ENCODE measurements at places on chromosomes 3 and 15.

DNA sequence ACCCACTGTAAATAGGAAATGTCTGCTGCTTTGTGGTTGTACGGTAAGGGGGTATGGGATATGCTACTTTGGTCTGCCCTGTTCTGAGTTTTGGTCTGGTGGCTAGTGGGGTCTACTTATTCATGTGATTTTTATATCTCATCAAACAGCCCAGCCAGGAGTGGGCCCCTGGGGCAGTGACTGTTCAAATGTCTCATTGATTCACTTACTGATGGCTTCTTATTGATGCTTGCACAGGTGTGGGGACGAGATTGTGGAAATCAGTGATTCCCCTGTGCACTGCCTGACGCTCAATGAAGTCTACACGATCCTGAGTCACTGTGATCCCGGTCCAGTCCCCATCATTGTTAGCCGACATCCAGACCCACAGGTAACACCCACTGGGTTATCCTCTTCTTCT, 38.5 kb downstream of the STARD5 start:
- DNase-seq: no peak

DNA sequence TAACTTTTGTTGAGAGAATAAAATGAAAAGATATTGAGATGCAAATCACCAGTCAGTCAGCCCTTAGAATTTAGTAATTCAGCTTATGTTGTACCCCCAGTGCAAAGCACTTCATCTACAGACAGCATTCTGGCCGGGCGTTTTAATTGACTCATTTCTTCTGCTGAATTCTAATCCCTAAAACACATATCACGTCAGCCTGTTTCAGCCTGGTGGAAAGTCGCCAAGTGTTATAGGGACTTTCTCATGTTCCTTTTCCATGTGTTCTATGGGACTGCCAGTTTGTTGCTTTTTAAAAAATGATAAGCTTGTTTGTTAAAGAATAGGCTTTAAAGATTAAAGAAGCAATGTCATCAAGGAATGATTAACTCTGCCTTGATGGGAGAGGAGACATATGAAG, 169.7 kb upstream of the BFSP2 start:
- DNase-seq: no peak

DNA sequence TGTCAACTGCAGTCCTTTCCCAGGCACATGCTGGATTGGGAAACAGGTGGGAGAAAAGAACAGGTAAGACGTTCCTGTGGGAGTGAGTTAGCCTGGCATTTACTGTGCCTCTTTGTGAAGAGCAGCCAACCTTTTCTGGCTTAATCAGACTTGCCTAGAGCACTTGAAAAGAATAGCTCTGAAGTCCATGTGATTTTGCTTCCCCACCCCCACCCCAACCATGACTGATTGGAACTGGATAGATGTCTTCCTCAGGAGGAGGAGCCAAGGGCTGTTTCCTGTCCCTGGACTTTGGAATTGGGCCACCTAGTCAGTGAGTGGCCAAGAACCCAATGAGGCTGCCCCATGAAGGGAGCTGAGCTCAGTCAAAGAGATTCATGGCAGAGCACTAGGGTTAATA, 4.7 kb upstream of the TMEM41A start:
- no peak for DNase-seq

- no peak for DNase-seq
Observed at GRCh38 chr15:60928210-60928609, 300.9 kb downstream of the RORA start.

GRCh38 chr3:194137506-194138474, 1.8 kb downstream of the HES1 start:
- no peak for DNase-seq

DNA sequence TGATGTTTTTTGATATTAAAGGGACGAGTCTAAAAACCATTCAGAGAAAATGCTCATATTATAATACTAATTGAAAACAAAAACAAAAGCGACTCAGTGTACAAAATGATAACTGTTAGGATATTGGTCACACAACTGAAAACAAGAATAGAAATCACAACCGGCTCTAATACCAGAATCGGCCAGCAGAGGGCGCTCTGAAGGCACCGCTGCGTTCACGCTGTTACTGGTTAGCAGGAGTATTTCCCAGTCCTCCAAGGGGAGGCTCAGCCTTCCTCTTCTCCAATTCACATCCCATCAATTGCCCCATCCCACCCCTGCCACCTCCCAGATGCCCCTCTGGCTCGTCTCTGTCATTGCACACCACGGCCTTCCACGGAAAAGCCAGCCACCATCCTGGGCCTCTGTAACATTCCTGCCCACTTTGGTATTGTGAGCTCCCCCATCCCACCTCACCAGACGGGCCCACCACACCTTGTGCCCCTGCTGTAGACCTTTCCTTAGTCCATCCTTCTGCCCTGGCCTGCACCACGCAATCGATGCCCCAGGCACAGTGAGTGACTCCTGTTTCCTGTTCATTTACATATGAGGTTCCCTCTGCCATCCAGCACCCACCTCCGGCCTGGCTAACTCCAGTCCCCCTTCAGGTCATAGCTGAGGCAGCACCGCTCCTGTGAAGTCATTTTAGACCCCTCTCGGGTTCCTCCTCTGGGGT, 8.5 kb downstream of the FAM107A start:
- DNase-seq: no peak

- no peak for DNase-seq
Observed at GRCh38 chr3:56694867-56695683, 12.0 kb upstream of the TASOR start.

DNA sequence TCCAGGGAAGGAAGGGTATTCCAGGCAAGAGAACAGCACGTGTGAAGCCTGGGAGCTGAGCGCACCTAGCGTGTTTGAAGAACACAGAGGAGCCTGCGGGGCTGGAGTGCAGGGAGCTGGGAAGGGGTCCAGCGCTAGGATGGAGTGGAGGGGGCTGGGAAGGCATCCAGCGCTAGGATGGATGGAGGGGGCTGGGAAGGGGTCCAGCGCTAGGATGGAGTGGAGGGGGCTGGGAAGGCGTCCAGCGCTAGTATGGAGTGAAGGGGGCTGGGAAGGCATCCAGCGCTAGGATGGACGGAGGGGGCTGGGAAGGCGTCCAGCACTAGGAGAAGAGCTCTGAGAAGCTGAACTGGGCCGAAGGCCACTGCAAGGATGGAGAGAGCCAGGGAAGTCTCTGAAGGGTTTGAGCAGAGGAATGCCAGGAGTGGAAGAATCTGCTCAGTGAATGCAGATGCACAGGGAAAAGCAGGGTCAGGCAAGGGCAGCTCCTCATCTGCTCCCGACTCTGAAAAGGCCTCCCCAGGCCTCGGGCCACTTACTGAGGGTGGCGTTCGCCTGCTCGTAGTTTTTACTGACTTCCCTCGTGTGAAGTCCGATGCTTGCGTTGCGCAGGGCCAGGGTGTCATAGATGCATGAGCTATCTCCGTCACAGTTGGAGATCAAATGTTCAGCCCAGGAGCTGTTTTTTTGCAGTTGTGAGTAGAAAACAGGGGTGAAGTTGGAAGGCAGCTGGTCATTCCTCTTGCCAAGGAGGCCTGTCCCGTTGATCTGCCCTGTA, 39.8 kb downstream of the MUC20 start:
- DNase-seq: no peak
